ENCODE measurements at places on chromosomes 6 and 20.

- DNase-seq, result no peak
These were observed 61.0 kb upstream of the VSTM2L start for GRCh38 chr20:37841971-37842370.

DNA sequence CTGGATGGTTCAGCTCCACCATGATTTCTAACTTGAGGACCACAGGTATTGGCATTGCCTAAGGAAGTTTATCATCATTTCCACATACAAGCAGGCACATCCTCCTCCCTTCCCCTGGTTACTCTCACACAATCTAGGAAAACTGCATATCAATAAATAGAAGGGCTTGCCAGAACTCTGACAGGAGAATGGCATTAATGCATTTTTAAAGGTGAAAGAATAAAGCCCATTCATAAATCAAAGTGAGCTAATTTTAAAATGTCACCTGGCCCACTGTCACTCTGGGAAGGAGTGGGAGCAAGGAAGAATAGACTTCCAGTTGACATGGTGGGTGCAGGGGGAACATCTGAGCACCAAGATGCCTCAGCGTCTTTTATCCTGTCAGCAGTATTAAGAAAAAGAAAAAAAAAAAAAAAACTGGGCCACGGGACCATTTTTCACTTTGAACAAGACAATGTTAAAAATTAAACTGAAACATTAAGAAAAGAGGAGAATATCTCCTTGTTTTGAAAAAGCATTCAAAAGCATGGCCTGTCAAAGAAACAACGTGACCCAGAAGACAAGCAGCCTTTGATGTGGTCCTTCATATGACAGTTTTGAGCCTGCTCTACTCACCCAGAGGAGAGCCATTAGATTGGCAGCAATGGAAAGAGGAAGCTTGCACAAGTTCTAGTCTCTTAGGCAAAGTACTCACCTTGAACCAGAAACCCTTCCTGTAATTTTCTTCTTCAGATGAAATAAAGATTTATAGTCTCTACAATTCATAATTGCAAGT lies 39.3 kb upstream of the SMLR1 start:
- DNase-seq, result no peak

- DNase-seq, result no peak
These were observed 14.6 kb downstream of the PDYN start for GRCh38 chr20:1979106-1979778.

- no peak for DNase-seq
These were observed 19.2 kb downstream of the PHACTR1 start for GRCh38 chr6:12735786-12736185.

DNA sequence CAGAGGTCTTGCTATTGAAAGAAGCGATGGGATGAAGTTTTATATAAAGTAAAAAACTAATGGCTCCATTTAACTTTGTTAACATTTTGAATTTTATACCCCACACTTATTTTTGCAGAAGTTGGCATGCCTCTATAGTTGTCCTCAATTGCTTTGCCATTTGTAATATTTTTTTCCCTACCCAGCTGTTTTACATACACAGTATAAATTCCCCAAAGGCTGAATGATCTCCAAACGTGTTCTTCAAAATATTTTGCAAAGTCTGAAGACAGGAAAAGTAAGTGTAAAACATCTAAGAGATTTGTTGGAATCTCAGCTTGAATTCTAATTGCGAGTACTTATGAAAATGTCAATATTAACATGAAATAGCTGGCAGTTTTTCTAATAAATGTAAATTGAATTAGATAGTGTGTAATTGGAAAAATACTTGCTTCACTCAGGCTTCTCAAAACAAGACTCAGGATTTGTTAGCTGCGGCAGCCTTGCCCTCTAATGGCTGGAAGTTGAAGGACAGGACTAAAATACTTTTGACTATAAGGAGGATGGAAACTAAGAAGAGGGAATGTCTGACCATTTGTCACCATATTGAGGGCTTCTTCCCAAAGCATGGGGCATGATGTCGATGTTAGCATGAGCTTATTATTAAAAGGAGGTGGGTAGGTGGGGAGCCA lies 226.8 kb downstream of the UST start:
- no peak for DNase-seq

DNA sequence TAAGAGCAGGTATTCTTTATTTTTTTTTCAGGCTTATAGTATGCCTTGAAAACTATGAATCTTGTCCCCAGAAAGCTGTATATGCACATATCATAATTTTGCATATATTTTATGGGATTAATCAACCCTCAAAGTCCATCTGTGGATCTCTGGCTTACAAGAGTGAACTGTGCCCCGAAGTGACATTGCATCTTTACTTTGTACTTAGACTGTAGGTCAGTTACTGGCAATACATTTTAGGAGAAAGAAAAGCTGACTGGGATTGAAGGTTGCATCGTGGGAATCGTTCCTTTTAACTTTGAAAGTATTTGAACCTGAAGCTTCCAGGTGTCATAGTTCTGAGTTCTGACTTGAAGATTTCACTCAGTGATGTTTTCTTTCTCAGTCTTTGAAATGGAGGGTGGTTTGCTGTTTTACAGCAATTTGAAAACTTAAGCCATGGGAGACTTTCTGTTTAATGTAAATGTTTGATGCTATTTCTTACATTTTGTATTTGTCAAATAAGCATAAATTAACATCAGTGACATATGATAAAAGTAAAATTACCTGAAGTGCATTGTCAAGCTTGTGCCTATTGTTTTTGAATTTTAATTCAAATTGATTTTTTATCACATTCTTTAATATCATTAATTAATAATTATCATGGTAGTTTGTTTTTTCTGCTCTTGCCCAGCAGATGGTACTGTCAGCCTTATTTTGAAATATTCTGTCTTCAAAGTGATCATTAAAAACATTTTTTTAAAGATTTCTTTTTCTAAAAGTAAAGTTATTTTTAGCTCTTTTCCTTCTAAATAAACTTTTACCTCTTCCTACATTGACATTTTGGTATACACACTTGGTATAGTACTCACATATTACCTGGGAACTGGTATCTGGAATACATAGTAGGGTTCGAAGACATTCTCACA lies 29.0 kb downstream of the L3MBTL3 start:
- no peak for DNase-seq

DNA sequence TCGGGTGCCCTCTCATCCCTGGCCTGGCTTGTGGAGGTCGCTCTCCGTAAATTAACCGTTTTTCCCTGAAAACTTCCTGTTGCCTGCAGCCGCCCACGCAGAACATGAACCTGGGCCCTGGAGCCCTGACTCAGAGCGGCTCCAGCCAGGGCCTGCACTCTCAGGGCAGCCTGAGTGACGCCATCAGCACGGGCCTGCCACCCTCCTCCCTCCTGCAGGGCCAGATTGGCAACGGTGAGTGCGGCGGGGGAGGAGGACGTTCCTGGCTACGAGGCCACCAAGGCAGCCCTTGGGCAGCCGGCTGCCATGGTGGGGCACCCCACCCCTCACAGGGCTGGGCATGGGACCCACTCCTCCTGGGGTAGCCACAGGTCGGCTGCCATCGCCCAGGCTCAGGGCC lies 17.8 kb downstream of the SS18L1 start:
- no peak for DNase-seq

GRCh38 chr6:19158586-19158985 lies 678.6 kb upstream of the ID4 start:
- DNase-seq, result no peak

GRCh38 chr20:41003143-41003935 lies 25.3 kb upstream of the TOP1 start:
- peak; percentile 67 for DNase-seq

GRCh38 chr6:30399390-30400058 lies 54.6 kb downstream of the RPP21 start:
- DNase-seq, result no peak

DNA sequence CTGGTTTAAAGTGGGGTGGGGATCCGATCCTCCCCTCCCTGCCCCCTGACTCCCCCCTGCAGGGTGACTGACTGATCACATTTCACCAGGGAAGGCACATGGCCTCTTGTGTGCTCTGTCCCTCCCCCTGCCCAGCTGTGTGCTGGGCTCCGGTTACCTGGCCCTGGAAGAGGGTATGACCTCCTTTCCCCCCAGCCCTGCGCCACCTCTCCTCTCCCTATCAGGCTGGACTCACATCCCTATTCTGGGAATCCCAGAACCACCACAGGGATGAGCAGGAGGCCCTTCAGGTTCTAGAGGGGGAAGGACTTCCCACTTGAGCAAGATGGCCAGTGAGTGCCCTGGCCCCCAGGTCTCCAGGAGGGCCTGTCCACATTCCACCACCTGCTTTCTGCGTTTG lies 2.1 kb upstream of the IP6K3 start:
- DNase-seq, result no peak

DNA sequence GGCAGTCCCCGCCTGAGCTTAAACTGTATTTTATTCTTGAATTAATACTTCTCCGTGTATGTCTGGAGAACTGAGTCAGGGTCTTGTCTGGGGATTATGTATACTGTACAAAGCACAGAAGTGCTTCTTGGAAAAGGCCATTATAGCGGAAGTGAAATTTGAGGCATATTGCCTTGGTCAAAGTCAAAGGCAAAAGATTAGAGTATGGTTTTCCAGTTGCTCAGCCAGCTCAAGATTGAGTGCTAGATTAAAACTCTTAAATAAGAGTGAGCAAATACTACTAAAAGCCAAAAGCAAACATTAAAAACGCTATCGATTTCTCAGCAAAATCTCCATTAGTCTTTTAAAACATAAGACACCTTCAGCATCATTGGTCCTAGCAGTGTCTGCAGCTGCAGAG lies 207.7 kb upstream of the MAN1A1 start:
- DNase-seq, result no peak

DNA sequence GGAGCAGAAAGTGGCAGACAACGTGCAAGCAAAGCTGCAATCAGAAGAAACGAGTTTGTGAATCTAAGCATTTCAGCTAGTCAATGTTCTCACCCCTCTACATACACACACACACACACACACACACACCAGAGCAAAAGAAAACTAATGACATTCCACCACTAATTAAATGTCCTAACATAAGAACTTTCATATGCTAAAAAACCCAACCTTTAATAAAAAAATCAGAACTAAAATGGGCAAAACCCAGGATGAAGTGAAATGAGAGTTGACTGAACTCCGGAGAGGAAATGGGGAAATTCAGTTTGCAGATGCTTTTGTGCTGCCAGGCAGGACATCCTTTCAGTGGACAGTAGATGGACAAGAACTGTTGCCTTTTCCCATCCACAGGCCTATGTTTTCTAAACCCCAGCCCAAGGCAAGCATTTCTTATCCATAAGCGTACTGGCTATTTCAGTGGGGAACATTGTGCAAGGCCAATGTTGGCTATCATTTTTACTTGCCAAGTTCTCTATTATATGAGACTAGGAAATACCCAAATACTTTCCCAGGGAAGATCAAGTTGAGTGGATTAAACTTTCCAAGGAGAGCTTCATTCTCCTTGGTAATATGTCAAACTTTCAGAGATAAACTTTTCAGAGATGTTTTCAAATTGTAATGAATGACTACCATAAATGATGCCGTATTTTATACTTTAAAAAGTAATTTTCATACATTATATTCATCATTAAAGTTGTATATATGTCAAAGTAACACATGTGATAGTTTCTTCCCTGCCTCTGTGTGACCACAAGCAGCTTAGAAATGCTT lies 27.3 kb downstream of the RIN2 start:
- DNase-seq, result no peak

DNA sequence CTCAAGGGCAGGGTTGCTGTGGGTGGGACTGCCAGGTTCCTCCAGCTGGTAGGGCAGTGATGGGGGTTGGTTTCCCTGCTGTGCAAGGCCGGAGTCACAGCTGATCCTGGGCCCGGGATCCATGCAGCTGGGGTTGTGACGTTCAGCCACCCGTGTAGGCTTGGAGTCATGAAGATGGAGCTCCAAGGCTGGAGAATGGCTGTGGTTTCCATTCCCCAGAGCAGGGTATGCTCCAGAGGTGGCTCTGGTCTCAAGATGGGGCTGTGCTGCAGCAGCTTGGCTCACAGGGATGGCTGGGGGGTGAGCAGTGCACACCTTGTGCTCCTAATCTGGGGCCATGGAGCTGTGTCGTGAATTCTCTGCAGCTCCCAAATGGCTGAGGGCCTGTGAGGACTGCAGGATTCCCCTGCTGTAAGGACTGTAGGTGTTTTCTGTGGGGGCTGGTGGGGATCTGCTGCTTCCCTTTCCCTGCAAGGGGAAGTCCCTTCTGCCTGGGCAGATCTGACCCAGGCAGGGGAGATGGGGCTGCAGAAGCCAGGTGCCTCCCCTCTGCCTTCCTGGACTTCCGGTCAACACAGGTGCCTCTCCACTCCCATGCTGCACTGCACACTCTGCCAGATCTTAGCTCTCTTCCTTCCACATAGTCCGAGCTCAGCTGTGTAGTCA lies 15.9 kb downstream of the KIF25 start:
- no peak for DNase-seq

DNA sequence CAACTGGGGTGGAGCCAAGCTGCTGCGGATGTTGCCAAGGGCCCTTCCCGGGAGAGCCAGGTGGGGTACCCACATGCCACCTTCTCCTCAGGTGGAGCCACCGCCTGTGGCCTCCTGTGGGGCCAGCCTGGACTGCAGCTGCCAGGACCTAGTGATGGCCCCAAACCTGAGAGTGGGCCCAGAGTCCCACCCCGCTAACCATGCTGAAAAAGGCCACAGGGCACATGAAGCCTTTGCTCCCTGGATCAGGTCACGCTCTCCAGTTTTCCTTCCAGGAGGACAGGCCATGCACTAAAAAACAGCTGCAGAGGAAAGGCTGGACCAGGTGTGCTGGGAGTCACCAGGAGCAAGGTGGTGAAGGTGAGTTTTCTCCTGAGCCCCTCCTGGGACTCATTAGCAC lies 73.9 kb upstream of the SLC22A16 start:
- DNase-seq, result no peak

DNA sequence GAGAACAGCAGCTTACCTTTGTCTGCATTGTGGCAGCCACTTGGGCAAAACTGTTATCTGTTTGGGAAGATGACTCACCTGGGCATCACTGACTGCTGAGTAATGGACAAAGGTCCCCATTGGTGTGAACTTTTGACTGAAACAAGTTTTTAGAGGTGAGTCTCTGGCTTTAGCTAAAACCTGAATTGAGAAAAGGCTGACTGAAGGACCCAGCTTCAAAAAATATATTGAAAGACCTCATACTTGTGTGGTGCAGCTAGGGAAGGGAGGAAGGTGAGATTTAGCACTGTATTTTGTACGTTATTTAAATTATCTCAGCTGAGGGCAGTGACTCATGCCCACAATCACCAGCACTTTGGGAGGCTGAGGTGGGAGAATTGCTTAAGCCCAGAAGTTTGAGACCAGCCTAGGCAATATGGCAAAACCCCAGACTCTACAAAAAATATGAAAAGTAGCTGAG lies 4.5 kb upstream of the CITED2 start:
- no peak for DNase-seq

All from CD4-positive, alpha-beta T cell treated with Interleukin-6 at 100 ng/mL for 8 hours (primary cell).